GF-D8 (cell line): ENCODE measurements at places on chromosomes 5 and 9.
A peak's percentile ranks its signal among the peaks of the same experiment; 100 is the strongest.

- no peak for DNase-seq
These were observed 335.4 kb downstream of the NTRK2 start for GRCh38 chr9:85004818-85005413.

DNA sequence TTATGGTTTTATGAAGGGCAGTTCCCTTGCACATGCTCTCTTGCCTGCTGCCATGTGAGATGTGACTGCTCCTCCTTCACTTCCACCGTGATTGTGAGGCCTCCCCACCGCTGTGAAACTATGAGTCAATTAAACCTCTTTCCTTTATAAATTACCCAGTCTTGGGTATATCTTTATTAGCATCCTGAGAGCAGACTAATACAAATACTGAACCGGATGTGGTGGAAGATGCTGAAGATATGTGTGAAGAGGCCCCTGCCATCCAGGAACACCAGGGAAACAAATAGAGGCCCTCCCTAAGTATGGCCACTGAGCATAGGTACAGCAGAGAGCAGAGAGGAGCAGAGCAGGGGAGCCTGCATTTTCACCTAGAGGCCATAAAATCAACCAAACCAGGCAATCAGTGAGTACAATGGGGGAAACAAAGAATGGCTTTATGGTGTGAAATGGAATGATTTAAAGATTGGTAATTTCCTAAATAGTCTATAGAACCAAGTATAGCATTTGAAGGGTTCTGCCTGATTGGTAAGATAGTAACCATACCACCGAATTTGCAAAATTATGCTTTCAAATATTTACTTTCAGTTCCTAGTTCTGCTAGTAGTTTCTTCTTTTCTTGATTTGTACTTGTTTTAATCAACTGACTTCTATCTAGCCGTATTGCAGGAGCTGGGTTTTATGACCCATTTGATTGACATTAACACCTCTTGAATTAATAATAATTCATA, 421.6 kb downstream of the IRX1 start:
- DNase-seq = no peak

- DNase-seq = no peak
These were observed 166.6 kb downstream of the RFX3 start for GRCh38 chr9:3359048-3359692.

DNA sequence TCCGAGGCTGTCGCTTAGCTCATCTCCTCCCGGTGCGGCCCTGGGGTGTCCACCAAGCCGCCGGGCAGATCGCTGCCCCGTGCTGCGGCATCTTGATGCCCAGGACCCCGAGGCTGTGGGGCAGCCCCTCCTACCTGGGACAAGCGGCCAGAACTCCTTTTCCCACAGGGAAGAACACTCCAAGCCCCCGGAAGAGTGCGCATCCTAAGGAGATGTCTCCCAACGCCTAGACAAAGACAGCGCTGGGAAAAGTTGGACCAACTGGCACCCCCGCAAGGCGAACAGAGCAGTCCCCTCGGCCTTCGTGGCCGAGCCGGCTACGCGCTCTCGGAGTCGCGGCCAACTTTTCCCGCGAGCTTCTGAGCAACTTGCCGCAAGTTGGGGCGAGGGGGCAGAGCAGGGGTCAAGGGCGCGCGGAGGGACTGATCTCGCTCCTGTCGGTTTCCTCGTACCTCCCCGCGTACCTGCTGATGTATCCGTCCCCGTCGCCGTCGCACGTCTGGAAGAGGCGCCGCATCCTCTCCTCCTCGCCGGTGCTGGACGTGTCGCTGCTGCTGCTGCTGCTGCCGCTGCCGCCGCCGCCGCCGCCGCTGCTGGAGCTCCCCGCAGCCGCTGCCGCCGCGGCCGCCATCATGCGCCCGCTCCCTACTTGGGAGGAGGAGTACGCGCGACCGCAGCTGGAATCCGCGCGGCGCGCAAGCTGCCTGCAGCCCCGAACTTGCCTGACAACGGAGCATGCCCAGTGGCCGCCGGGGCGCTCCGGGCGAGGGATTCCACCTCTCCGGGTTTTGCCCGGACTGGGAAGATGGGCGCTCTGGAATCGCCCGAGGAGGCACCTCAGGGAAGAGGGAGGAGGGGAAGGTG, at the start of gene MCC:
Gene MCC (minus strand): TSS at position 673 of the 864 bp plus-strand sequence.
- no peak for DNase-seq

DNA sequence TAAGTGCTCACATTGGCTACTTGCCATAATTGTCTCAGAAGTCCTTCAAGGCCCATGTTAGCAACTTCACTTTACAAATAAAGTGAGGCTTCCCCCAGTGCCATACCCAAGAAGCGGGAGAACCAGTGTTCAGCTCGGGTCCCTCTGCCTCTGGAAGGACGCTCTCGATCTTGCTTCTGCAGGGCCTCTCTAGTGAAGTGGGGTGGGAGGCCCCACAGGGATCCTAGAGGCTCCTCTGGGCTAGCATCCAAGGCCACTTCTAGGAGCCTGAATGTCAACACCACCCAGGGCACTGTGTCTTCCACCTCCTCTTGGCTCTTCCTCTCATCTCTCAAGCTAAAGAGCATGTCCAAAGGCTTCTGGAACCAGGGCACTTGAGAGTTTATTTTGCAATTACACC, 282.5 kb downstream of the GADD45G start:
- DNase-seq = no peak

- DNase-seq = no peak
These were observed 25.9 kb downstream of the CPLX2 start for GRCh38 chr5:175897285-175897684.

- DNase-seq = peak; percentile 17
These were observed 750 bp downstream of the DNM1 start for GRCh38 chr9:128203707-128204551.

GRCh38 chr5:169686137-169686536, 49.1 kb downstream of the DOCK2 start:
- DNase-seq = no peak

GRCh38 chr5:144429405-144429804, 258.7 kb downstream of the KCTD16 start:
- no peak for DNase-seq

GRCh38 chr9:134947265-134947955, 29.7 kb upstream of the FCN1 start:
- DNase-seq = no peak

DNA sequence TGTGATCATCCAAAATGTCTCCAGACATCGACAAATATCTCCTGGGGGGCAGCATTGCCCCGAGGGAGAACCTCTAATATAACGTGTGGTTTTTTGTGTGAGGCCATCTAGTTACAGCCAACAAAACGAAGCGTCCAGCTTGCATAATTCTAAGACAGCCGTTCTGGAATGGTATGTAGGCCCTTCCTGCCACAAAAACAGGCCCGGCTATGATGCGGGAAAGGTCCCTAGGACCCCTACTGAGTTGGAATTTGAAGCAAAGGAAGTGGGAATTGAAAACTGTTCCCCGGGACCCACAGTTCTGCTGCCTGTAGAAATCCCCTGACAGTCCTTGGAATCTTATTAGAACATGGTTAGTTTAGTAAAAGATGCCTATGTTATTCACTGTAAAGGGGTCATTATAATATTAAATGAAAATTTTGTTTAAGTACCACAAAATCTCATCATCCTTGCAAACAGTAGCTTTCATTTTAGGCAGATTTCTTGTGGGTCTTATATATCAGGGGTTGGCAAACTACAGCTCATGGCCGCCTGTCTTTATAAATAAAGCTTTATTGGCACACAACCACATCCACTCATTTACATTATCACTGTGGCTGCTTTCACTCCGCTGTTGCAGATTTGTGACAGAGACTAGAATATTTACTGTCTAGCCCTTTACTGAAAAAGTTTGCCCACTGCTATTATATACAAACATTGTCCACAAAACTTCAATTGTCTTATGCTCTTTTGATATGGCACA, 70.7 kb downstream of the MSX2 start:
- DNase-seq = no peak

GRCh38 chr9:2934883-2935282, 91.0 kb upstream of the PUM3 start:
- no peak for DNase-seq

- no peak for DNase-seq
These were observed 66.6 kb downstream of the RALGPS1 start for GRCh38 chr9:126981218-126981617.
